NCI-H187 (cell line): ENCODE measurements at places on chromosomes 11 and 22.

DNA sequence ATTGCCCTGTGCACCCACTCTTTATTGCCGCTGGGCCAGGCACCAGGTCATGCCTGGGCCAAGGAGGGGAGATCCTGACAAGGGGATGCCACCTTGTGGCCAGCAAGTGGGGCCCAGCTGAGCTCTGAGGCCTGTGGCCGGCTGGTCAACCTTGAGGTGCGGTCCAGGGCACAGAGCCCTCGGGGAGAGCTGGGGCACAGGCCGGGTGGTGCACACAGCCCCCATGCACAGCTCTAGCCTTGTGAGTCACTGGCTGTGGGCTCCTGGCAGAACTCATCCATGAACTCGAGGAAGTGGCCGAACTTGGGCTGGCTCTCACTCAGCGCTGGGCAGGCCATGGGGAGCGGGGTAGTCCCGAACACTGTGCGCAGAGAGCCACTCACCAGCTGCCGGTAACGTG is 94.3 kb downstream of the RNF169 start:
- DNase-seq = no peak

GRCh38 chr11:11789735-11790369 is 51.9 kb upstream of the USP47 start:
- no peak for DNase-seq

DNA sequence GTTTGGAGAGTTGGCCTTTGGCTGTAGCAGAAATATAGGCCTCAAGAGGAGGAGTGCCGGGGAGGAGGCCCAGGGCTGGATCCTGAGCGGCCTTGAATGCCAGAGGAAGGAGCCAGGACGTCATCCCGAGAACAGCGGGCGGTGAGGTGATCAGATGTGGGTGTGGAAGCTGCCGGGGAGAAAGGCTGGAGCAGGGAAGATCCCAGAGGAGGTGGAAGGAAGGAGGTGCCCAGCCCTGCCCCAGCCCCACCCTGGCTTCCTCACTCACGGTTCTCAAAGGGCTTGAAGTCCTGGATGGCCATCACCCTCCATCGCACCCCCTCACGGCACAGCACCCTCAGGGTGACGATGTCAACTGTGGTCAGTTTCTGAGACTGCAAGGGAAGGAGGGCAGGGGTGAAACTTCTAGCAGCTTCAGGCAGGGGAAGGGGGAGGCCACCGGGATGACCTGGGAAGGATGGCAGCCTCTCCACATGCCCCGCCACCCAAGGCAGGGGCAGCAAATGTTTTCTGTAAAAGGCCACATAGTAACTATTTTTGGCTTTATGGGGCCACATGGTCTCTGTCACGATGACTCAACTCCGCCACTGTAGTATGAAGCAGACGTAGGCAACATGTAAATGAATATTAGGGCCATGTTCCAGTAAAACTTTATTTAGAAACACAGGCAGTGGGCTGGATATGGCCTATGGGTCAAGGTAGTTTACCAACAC is 10.7 kb downstream of the IL2RB start:
- DNase-seq = no peak

DNA sequence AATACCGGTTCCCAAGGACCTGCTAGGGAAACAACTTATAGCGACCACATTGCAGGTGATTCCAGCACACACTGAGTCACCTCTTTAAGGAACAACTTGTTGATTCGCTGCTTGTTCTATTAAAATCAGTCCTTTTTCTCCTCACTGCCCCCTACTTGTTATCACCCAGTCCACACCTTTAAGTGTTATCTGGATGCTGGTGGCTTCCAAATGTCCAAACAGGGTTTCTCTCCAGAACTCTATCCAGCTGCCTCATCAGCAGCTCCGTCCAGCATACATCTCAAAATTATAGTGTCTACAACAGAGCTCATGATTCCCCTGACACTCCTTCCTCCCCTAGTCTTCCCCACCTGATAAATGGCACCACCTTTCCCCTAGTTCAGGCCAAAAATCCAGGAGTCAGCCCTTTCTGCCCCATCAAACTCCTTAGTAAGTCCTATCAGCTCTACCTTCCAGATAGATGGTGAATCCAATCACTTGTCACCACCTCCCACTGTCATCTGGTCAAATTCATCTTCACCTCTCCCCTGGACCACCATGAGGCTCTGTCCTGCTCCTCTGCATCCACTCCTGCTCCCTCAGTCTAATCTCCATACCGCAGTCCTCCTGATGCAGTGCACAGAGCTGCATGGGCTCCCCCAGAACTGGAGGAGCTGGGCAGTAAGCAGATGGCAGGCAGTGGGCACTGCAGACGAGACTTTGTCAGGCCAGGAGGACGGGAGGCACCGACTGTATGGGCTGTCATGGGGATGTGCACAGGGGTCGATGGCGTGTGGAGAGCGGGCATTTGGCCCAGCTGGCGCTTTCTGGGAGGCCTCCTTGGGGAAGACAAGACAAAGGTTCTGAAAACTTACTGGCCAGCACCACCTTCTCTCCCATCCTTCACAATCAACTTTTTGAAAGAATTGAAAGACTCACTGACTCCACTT is 19.3 kb downstream of the IL10RA start:
- no peak for DNase-seq

- no peak for DNase-seq
These were observed 129.8 kb downstream of the FCHSD2 start for GRCh38 chr11:73012121-73012863.

DNA sequence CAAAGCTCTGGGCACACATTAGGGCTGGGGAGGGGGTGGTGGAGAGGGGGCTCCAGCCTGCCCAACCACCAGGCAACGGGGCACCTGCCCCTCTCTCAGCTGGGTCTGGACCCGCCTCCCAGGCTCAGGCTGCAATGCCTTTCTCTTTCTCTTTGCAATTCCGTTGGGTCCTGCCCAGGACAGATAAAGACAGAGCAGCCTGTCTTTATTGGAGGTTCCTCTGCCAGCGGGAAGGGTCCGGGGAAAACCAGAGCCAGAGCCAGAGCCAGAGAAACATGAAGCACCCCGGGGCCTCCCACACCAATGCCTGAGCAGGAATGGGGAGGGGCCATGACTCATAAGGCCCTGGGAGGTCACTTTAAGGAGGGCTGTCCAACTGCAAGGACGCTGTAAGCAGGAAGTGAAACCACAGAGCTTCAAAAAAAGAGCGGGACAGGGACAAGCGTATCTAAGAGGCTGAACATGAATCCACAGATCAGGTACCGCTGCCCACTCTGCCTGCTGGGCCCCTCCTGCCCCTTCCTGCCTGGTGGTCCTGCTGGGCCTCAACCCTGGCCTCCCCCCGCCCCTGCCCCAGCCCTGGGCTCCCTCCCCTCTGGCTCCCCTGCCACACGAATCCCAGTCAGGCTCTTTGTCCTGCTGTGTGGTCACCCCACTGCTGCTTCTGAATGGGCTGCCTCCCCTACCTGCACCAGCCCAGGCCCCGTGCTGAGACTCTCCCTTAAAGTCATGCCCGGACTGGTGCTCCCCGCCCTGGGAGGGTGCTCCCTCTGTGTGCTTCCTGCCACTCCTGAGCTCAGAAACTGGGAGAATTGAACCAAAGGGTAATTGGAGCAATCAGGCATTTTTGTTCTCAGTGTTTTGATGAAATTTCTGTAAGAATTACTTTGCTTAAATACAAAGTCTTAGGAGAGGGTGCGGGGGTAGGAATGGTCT is at the start of gene APOBEC3B:
TSS of gene APOBEC3B (plus strand) at position 356 of the 936 bp plus-strand sequence. CDS start at position 463, 107 bp downstream.
- no peak for DNase-seq

DNA sequence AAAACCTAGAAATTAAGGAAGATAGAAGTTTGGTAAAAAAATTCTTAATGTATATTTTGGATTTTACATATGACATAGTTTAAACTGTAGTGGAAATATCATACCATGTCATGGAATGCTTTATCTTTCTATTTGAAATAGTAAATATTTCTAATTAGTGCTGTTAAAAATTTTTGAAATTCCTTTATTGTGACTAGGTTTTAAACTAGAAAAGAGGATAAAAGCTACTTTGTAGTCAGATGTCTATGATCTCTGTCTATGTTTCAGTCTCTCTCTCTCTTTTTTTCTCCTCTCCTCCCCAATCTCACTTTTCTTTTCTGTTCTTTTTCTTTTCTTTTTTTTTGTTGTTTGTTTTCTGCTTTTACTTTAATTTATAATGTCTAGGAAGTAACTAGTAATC is 226.2 kb downstream of the TMEM135 start:
- no peak for DNase-seq

DNA sequence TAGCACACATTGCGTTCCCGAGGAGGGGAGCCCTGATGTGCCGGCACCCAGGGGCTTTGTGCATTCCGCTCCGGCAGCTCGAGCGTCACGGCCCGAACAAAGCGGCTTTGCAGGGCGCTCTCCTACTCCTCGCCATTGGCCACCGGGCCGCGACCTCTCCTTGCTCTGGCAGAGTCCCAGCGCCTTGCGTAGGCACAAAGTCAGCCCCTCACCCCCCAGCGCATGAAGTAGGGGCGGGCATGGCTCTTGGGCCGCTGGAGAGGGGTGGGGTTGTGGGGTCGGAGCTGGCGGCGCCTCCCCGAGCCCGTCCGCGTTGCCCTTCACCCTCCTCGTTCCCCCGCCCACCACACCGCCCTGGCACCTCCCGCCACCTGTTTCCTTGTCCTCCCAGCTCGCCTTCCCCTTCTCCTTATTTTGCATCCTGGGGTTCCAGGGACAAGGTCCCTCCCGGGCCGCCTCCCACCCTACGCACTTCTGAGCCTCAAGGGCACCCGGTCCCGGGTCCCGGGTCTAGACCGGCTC is 753 bp upstream of the PPARA start:
- no peak for DNase-seq

DNA sequence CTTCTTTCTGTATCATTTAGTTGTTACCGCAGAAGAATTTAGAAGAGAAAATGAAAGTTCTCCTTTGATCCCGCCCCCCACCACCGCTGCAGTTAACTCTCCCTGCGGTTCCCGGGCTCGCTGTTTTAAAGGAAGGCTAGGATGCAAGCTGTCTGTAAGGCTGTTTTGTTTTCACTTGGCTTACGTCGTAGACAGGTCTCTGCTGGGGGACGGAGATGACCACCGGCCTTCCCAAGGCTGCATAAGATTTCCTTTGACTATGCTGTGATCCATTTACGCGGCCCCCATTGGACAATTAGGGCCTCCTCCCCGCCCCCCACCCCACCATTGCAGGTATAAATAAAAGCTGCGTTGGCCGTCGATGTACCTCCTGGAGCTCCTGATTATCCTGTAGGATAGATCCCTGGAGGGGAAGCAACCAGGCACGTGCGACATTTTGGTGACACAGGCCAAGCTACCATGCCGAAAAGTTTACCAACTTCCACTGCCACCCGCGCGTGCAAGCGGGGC is 1.4 kb upstream of the CPT1A start:
- DNase-seq = no peak

GRCh38 chr11:64713016-64713707 is 9.8 kb downstream of the NRXN2 start:
- DNase-seq = no peak

DNA sequence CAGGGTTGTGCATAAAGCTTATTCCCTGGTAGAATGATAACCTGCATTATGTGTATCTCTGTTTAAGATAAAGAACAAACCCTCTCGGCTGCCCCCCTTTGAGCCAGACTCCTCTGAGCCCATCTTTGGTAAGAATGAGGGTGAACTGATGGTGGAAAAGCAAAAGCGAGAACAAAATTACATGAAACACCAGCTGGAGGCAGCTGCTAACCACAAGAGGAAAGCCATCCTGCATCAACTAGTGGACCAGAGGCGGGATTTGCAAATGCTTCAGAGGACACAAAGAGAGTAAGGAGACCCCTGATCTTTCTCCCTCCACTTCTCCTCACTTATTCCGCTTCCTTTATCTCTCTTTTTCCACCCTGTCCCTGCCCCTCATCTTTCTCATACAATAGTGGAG is 40.3 kb downstream of the CCDC81 start:
- DNase-seq = no peak

DNA sequence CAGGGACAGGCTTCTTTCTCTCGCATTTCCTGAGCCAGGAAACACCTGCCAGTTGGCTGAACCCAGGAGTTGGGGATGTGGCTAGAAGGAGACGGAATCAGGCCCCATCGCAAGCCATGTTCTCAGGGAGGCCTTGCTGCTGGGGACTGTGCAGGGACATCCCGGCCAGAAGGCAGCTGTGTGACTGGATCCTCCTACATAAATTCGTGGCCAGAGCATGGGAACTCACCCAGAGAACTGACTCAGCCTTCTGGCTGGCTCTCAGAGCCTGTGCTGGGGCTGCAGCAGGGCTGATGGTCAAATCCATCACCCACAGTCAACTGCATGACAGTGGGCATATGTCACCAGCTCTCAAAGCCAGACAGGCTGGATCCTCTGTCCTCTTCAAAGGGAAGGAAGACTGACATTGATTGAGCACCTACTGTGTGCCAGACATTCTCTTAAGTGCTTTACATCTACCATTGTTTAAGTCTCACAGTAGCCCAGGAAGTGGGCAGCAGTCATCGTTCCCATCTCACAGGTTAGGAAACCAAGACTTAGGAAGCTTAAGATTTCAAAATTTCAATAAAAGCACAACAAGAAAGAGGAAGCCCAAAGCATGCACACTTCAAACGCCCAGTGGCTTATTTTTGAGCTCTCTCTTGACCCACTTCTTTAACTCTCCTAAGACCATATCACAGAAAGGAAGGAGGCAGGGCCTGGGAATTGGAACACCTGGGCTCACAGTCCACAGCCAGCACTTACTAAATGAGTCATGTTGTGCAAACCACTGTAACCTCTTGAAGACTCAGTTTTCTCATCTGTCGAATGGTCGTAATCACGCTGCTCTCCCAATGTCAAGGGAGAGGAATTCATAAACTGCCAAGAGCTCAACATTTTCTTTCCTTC is 30.9 kb upstream of the CACNG2 start:
- DNase-seq = no peak

DNA sequence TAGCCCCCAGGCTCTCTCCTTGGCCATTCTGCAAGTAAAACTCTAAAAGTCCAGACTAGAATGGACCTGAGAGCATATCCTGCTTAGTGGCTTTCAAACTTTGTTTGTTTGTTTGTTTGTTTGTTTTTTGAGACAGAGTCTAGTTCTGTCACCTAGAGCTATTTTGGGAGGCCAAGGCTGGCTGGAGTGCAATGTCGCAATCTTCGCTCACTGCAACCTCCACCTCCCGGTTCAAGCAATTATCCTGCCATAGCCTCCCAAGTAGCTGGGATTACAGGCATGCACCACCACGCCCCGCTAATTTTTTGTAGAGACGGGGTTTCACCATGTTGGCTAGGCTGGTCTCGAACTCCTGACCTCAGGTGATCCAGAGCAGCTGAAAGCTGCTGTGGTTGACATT is 28.9 kb downstream of the DAGLA start:
- DNase-seq = no peak
